ENCODE measurements at places on chromosomes 7 and 10. TPM values are rescaled to one million over a fixed set of nuclear protein-coding genes. Genes with fewer than 3 reads are reported as not detected.

GPC2 gene
- polyA plus RNA-seq = 38.8 TPM

SPDYE6 gene
- not detected for polyA plus RNA-seq

CALHM1 gene
- polyA plus RNA-seq = 0.37 TPM

GPR85 gene
- 6.7 TPM for polyA plus RNA-seq

OR9A2 gene
- polyA plus RNA-seq = not detected

LIPF gene
- not detected for polyA plus RNA-seq

VGF gene
- polyA plus RNA-seq = 37.7 TPM

PIP gene
- not detected for polyA plus RNA-seq

SLC13A1 gene
- not detected for polyA plus RNA-seq
